ENCODE measurements at places on chromosomes 5 and 9.

DNA sequence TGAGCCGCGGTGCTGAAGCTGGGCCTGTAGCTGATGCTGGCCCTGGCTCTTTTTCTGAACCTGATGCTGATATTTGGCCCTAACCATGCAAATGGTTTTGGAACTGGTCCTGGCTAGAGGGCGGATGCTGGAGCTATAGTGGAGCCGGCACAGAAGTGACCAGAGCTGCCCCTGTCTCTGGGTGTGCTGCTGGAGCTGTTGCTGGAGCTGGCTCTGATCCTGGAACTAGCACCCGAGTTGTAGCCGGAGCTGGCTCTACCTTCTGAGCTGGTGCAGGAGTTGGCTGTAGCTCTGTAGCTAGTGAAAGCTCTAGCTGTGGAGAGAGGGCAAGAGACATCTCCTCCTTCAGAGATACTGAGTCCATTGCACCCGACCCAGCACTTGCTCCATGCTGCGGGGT lies 12.8 kb downstream of the LCN10 start:
- no peak for DNase-seq

DNA sequence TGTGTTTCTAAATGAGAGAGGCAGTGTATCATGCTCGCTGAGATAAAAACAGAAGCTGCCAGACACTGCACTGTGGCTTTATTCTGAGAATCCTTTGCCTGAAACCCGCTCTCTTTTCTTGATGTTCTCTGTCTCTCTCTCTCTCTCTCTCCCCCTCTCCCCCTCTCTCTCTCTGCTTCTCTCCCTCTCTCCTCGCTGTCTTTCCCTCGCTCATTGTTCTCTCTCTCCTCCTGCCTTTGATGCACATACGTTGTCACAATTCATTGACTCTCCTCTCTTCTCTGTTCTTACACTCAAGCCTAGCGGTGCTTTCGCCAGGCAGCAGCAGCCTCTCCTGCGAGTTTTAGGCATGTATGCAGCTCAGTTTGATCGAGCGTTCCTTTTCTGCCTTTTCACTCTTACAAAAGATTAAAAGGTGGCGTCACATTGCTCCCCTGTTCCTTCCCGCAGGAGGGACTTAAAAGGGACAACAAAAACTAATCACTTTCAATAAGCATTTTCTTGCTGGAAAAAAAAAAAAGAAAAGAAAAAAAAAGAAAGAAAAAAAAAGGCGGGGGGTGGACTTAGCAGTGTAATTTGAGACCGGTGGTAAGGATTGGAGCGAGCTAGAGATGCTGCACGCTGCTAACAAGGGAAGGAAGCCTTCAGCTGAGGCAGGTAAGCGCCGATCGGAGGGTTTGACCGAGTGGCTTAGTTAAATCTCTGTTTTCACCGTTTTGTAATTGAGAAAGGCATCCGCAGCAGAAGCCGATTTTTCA lies 717.9 kb upstream of the WWC1 start:
- no peak for DNase-seq

DNA sequence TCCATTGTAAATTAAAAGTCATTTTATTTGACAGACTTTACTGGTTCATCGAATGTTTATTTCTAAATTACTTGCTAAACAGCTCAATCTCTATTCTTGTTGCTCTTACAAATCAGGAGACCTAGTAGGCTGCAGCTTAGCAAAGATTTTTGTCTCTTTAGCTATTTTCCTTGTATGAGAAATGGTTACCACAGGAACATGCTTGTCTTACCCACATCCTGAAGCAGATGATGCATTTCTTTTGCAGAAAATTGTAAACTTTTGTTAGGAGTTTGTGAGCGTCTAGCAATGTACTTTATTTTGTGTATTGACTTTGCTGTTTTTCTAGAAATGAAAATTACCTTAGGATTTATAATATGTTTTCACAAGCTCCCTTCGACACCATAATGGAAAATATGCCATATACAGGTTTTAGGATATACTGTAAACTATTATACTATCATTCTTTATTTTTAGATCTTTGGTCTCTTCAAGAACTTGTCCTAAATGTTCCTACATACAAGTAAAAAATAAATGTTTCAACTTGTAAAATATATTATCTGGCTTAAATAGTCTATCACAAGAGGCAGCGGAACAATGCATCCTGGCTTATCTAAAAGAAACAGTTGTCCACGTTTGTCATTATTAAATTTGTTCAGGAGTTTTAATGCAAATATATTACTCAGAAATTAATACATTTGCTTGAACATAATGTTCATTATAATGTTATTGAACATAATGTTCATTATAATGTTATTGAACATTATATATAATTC lies 54.1 kb downstream of the SPEF2 start:
- DNase-seq: no peak

- DNase-seq: no peak
These were observed 56.4 kb upstream of the RNF130 start for GRCh38 chr5:180127682-180128670.

DNA sequence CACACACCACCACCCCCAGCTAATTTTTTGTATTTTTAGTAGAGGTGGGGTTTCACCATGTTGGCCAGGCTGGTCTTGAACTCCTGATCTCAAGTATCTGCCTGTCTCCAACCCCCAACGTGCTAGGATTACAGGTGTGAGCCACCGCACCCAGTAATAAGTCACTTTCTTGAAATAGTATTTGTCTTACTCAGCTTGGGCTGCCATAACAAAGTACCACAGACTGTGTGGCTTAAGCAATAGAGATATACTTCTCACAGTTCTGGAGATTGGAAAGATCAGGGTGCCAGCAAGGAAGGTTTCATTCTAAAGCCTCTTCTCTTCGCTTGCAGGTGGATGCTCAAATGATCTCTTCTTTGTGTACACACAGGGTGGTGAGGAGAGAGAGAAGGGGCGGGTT lies 99.8 kb downstream of the ARRDC3 start:
- no peak for DNase-seq

DNA sequence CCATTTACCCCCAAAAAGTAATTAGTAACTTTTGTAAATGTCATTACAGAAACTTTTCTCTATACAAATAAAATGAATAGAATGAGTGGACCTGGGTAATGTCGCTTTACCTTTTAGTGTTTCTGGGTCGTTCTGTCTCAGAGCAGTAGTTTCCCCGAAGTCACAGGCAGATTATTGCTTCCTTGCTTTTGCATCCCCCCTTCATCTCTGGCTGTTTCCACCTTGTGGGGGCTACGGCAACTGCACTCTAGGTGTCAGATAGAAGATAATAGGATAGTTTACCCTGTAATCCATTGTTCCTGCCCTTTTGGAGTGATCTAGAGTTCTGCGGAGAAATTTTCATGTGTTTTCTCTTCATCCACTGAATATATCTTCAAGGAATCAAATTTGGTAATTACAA lies 68.7 kb downstream of the PRR16 start:
- DNase-seq: no peak

- no peak for DNase-seq
These were observed 2.3 kb upstream of the TSSK1B start for GRCh38 chr5:113437111-113437510.

DNA sequence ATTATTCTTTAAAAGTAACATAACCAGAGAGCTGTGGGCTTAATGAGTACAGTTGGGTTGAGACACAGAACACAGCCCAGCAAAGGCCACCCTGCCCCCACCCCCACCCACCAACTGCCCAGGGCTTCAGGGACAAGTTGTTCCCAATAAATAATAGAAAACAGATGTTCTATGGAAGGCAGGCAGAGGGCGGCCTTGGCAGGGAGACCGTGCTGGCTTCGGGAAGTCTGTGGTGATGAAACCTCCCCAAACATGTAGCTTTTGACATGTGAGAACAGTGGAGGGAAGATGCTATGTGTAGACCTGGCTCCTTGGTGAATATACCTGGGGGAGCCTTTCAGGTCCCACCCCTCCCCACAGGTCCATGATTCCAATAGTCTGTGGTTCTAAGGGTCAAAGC lies 10.0 kb downstream of the TRAF1 start:
- DNase-seq: no peak

- DNase-seq: no peak
These were observed 91.0 kb upstream of the COL5A1 start for GRCh38 chr9:134550584-134550983.

Data from activated naive CD8-positive, alpha-beta T cell treated with anti-CD3 and anti-CD28 coated beads, Interleukin-2, amount 50 U/mL, for 16 hours (primary cell).